Heart left ventricle (tissue), 16 donors: ENCODE measurements at places on chromosomes 1 and 21. TPM values are rescaled to one million over a fixed set of nuclear protein-coding genes. Genes with fewer than 3 reads are reported as not detected.
A peak's percentile ranks its signal among the peaks of the same experiment; 100 is the strongest.

DNA sequence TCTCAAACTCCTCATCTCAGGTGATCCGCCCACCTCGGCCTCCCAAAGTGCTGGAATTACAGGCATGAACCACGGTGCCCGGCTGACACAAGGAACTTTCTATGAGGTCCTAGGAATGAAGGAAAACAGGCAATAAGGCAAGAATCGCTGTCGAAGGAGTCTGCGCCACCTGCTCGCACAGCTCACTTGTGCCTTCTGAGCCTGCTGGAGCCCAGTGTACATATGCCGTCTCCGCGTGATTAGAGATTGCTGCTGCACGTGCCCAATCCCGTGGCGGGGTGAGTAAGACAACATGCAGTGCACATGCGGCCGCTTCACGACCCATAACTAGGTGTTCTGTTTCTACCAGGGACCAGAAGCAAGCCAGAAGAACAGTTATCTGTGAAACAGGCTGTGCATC lies 24.3 kb downstream of the H3-3A start:
- DNase-seq, result no peak

GRCh38 chr21:31299291-31300147 lies 44.5 kb downstream of the TIAM1 start:
- no peak for DNase-seq

Gene PLA2G4A
- 1.6 TPM for polyA plus RNA-seq

Gene SPAG17
- not detected for polyA plus RNA-seq

- DNase-seq, result no peak
Observed at GRCh38 chr1:30226648-30227047, 496.7 kb downstream of the MATN1 start.

- no peak for DNase-seq
Observed at GRCh38 chr1:52955129-52955970, 28.3 kb downstream of the SCP2 start.

DNA sequence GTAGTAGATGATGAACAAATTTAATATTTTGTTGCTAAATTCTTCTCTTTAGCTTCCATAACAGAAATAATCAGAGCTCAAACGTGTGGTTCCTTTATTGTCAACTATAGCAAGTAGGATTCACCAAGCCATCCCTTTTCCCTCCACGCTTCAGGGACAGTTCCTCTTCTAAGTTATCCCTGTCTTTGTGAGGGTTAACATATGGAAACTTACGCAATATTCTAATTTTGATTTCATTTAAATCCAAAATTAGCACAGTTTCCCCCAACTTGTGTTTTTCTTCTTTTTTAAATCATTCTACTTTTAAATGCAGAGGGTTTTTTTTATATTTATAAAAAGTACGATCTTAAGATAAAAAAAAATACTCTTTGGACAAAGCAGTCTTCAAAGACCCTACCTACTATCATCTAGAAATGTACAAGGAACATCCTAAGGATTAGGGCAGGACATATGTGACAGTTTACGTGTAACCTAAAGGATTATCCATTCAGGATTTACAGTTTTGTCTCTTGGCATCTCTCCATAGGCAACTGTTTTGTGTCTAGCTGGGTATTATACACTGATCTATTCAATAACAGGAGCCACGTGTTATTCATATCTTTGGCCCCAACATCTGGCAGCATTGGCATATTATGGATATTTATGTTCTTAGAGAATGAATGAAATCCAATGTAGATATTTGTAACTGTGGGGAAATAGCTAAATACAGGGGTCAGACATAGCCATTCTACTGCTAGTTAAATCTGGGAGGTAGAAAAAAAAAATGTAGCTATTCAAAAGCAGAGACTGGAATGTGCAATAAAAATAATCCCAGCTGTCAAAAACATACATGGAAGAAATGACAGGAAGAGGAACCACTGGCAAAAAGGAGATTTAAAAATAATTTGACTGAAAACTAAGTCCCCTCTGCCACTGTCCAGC lies 272.9 kb downstream of the NEGR1 start:
- no peak for DNase-seq

DNA sequence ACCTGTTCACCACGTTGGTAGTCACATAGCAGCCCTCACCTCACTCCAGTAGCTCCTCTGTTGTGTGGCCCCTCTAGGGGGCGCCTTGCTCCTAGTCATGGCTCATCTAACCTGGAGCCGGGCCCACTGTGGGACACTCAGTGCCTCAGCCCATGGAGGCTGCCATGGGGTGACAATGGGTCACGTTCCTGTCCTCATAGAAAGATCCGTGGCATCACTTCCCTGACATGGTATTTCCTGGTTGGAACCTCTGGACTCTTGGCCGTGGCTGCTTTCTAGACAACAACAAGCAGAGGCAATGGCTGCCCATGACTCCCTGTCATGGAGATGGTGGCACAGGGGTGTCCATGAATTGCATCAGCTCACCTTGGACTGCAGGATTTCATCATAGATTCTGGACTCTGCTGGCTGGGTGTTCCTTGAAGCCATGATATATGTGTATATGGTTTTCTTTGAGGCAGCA lies 27.5 kb upstream of the SLAMF6 start:
- DNase-seq, result no peak

Gene HTR1D
- polyA plus RNA-seq, result 0.04 TPM

Gene MYOG
- not detected for polyA plus RNA-seq

Gene ZNF670
- 1.6 TPM for polyA plus RNA-seq

- DNase-seq, result peak; percentile 72
Observed at GRCh38 chr1:30816211-30817076, 58.9 kb upstream of the LAPTM5 start.

Gene FCRL2
- not detected for polyA plus RNA-seq

DNA sequence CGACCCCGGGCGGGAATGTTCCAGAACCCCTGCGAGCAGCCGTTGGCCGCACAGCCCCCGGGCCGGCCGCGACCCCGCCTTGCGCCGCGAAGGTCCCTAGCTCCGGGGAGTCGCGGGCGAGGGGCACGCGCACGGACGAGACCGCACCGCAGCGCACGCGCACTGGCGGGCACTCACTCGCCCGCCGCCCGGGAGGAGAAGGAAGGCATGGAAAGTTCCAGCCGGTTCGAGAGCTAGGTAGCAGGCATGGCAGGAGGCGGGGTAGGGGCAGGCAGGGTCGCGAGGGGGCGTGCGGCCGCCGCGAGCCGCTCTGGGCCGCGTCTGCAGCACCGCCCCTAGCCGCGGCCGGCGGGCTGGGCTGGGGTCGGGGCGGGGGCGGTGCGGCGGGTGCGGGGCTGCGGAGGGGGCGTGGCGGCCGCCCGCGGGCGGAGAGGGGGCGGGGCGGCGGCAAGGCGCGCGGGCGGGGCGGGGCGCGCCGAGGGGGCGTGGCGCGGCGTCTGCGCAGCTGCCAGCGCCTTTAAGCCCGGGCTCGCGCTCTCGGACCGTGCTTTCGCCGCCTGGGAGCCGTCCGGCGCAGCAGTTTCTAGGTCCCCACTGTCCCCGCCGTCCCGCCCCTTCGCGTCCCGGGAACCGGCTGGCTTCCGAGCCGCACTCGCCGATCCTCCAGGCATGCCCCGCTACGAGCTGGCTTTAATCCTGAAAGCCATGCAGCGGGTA lies at the start of the genes MRPS6 and SLC5A3:
MRPS6 (plus strand) TSS at position 547 of the 717 bp plus-strand sequence; CDS start at position 670, 123 bp downstream.
SLC5A3 (plus strand) TSS at position 547 of the 717 bp plus-strand sequence. CDS start 21,621 bp downstream, outside the sequence.
- peak; percentile 86 for DNase-seq

DNA sequence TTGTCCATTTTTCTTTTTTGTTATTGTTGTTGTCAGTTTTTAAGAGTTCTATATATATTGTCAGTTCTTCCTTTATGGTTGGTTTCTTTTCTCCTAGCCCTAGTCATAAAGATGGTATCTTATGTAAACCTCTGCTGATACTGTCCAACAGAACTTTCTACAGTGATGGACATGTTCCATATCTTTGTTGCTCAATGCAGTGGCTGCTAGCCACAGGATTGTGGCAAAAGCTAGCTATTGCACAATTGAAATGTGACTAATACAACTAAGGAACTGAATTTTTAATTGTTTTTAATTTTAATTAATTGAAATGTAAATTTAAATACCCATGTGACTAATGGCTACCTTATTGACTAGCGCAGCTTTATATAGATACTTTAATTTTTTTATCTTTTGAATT lies 411.8 kb upstream of the PTBP2 start:
- no peak for DNase-seq

- DNase-seq, result no peak
Observed at GRCh38 chr1:150233359-150234308, 2.3 kb downstream of the ANP32E start.

Gene FOXD3
- 0.19 TPM for polyA plus RNA-seq

GRCh38 chr21:34034369-34035014 lies 38.9 kb upstream of the MRPS6 start:
- no peak for DNase-seq

DNA sequence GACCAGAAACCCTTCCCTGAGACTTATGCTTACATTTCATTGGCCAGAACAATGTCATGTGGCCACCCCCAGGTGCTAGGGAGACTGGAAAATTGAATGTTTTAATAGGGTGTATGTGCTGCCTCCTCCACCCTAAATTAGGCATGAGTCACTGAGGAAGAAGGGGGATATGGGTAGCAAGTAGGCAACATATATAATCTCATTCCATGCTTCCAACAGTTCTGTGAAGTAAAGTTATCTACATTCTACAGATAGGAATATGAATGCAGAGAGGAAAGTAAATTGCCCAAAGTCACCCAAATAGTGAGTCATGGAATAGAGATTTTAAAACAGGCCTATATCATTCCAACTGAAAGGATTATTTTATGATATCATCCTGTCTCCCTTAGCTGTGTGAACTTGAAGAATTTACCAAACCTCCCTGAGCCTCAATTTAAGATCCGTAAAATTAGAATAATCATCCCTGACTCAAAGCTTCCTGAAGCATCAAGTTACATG lies 168.6 kb upstream of the FGGY start:
- no peak for DNase-seq

DNA sequence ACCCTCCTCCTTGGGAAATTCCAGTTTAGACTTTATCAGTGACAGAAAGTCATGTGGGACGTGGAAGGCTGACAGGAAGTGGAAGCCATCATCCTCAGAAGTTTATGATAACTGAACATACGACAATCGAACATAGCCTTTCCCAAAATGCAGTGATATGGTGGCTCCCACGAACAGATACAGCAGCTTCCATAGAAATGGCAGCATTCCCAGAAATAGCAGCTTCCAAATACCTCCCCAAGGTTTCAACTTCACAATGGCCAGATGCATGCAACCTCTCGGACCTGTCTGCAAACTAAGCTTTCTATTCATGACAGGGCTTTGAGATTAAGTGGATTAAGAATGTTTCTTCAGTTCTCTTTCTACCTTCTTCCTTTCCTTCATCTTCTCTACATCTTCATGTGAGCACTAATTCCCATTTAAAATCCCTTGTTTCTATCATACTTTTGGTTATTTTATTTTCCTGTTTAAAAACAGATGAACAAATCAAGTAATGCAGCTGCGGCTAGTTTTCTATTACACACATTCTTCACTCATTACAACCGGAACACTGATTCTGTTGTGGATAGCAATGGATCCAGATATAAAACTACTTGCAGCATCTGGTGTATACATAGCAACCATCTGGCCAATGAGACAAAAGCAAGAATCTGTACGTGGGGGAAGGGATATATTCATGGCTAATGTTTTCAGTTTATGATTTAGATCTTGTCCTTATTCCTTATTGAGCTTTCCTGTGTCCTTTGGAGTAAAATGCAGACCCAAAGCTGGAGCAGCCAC lies 304.8 kb downstream of the BRINP3 start:
- no peak for DNase-seq

Gene ADAMTSL4
- polyA plus RNA-seq, result 61.7 TPM
